ENCODE measurements at places on chromosomes 11 and 22.

- DNase-seq: no peak
These were observed 6.7 kb downstream of the HPX start for GRCh38 chr11:6433998-6434660.

DNA sequence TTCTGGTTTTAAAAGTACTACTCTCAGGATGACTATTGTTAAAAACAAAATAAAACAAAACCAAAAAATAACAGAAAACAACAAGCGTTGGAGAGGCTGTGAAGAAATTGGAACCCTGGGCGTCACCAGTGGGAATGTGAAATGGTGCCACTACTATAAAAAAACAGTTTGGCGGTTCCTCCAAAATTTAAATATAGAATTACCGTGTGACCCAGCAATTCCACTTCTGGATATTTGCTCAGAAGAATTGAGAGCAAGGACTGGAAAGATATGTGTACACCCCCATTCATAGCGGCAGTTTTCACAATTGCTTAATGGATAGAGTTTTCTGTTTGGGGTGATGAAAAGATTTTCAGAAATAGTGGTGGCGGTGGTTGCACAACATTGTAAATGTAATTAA, 8.6 kb downstream of the APOA4 start:
- DNase-seq: peak; percentile 49

- DNase-seq: no peak
These were observed 861.2 kb downstream of the OPCML start for GRCh38 chr11:132670921-132671675.

- peak; percentile 61 for DNase-seq
These were observed 1.4 kb downstream of the RIN1 start for GRCh38 chr11:66334605-66335442.

GRCh38 chr11:57751176-57751575, 443 bp downstream of the BTBD18 start:
- DNase-seq: no peak

DNA sequence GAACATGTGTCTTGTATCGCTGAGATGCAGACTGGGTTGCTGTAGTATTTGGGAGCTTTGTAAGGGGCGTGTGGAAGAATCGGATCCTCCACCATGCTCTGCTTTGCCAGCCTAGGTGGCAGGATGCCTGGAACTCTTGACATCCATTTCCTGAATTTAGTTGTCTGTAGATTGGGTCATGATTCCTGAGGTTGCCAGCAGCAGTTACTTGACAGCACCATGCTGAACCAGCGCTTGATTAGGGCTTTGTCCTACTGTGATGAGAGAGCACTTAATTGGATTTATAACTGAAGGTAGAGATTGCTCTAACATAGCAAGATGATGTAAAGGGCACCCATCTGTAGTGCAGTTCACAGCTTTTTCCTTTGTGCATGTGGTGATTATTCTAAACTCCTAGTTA, 75.6 kb upstream of the HORMAD2 start:
- DNase-seq: no peak

GRCh38 chr22:38257181-38257580, 15.6 kb downstream of the TMEM184B start:
- no peak for DNase-seq

- no peak for DNase-seq
These were observed 50.9 kb upstream of the RTL6 start for GRCh38 chr22:44548981-44549380.

- no peak for DNase-seq
These were observed 443.7 kb downstream of the NTM start for GRCh38 chr11:131814108-131814507.

GRCh38 chr11:102111011-102111786, 952 bp downstream of the YAP1 start:
- DNase-seq: no peak

DNA sequence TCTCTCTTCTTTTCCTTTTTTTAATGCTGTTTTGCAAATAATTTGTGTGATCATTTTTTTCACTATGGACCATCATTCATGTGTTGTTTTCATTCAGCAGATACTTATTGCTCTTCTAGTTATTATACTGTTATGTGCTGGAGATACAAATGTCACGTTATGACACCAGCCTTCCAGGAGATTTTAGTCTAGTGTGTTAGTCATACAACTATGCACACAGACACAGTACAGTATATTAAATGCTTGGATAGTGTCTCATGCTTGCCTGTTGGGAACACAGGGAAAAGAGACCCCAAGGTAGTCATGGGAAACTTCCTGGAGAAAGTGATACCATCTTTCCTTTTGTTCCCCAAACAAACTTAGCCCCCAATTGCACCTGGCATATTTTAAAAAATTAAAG, 116.1 kb downstream of the UVRAG start:
- DNase-seq: no peak

DNA sequence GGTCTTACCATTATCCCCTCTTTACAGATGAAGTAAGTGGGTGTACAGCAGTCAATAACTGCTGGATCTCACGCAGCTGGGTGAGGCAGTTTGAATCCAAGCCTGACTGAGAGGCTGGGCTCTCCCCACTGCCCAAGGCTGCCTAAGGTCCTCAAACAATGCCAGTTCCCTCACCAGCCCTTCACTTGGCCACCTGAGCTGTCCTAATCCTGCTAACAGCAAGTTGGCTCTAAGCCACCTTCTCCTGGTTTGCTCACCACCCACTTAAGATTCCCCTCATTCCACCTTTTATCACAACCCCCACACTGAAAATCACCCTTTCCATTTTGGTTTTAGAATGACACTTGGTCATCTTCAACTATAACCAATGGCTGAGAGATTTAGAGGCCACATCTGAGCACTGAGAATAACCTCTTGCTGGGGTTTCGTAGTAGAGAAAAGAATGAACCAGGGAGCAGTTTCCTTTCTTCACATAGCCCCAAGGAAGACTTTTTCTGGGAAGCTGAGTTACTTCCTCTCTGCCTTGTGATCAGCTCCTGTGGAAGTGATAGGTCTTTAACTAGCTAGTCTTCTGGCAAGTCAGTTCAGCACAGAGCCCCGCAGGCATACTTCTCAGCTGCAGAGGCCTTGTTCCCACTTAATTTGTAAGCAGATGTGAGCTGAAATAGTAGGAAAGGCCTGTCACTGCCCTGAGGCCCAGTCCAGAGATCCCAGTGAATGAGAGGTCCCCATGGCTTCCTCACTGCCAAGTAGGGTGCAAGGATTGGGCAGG, 57.8 kb upstream of the TTC12 start:
- no peak for DNase-seq

DNA sequence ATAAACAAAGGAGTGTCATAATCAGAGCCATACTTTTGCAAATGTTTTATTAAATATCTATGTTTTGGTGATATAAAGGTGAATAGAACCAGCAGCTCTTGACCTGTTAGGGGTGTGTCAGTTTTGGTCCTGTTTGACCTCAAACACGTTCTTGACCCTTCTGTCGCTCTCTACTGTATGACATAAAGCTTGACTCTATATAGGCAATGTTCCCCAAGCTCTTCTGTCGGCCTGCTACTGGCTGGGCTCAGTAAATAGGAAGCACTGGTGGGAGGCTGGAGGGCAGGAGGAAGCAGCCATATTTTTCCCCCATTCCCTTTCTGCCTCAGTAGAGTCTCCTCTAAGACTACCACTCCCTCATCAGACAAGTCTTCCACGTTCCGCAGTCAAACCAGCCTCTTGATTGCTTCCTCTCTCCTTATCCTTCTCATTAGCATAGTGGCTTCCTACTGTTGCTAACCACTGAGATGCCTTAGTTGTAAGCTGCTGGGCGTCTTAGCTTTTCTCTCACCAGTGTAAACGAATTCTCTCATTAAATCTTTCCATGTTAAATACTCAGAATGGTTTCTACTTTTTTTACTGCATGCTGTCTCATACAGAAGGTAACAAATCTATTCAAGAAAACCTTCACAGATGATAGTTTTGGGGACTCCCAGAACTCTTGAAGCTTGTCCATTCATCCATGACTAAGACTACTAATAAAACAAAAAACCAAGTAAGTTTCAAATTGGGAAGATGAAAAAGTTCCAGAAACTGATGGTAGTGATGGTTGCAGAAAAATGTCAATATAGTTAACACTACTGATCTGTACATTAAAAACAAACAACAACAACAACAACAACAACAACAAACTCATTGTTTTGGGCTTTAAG, 3.3 kb downstream of the NPAT start:
- DNase-seq: no peak

GRCh38 chr11:36195496-36196354, 93.5 kb downstream of the COMMD9 start:
- DNase-seq: no peak

DNA sequence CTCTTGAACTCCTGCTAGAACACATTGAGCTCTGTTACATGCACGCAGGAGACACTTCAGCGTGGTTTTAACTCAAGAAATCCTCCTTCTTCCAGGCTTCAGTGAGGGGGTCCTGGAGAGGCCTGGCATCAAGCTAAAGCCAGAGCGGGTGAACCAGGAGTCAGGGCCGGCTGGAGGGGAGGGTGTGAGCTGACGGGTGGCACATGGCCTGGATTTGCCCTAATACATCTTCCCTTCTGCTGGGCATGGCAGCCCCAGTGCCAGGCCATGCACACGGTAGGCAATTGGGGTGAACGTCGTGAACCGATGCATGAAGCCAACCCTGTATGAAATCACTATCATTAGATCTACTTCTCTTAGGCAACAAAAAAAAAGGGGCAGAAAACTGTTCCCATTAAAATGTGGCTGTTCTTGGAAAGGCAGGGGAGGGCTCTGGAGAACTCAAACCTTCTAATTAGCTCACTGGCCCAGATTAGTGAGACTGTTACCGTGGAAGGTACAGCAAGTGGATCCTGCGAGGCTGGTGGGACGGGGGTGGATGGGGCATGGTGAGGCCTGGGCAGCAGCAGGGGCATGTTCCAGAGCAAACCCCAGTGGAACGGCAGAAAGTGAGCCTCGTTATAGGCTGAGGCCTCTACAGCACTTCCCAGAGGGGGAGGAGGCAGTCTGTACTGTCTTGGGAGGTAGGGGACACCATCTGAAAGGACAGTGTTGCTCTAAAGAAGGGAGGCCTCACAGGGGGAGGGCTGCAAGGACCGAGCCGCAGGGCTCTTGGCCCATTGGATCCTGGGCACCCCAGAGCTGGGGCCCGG, 10.6 kb downstream of the IFT27 start:
- no peak for DNase-seq

DNA sequence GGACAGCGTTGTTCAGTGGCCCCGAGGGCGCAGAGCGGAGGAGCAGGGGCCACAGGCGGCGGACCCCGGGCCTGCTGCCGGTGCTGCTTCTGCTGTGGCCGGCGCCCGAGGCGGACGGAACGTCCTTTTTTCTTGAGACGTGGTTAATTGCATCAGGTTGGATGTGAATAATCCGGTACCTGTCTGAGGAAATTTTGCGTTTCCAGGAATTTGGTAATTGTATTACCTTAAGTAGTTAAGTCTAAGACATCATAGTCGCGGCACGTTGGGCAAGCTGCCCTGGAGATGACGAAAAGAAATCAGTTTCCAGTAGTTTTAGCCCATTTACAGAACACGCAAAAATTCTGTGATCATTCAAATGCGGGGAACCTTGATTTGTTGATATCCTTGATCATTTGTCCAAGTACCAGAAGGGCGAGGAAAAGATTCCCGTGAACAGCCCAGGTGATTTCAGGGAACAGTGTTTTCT, 789 bp downstream of the SPECC1L start:
- DNase-seq: no peak

- DNase-seq: no peak
These were observed 20.1 kb upstream of the SYTL2 start for GRCh38 chr11:85831050-85831449.

GRCh38 chr11:12674936-12675696, 895 bp downstream of the TEAD1 start:
- no peak for DNase-seq

DNA sequence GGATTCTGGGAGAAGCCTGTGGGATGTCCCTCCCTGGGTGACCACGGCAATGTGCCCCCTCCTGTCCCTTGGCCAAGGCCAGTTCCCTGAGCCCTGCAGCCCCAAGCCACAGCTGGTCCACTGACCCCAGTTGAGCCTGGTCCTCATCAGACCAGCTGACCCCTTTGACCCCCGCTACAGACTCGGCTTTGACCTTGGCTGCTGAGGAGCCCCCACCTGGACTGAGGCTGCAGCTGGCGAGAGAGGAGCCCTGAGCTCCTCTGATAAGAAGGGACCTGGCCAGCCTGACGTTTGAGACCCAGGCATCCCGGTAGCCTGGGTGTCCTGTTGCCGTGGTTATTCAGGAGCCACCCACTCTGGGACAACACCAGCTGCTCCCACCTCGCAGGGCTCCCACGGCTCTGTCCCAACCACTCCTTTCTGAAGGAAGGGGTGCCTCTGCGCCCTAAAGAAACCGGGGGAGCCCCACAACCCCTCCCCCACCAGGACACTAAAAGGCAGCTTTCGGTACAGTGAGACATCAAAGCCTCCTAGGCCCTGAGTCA, 3.0 kb downstream of the ASCL2 start:
- DNase-seq: no peak

DNA sequence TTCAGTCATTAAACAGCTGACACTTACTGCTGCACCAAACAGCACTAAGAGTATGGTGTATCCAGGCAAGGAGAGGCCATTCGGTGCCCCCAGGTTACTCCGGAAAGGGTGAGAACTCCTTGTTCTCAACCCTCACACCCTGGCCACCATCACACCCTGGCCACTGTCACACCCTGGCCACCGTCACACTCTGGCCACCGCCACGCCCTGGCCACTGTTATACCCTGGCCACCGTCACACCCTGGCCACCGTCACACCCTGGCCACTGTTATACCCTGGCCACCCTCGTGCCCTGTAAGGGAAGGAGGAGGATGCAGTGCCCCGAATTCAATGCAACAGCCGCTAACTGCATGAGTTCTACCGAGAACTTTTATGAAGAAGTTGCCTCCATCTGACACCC, 644.4 kb downstream of the TBC1D22A start:
- DNase-seq: no peak

DNA sequence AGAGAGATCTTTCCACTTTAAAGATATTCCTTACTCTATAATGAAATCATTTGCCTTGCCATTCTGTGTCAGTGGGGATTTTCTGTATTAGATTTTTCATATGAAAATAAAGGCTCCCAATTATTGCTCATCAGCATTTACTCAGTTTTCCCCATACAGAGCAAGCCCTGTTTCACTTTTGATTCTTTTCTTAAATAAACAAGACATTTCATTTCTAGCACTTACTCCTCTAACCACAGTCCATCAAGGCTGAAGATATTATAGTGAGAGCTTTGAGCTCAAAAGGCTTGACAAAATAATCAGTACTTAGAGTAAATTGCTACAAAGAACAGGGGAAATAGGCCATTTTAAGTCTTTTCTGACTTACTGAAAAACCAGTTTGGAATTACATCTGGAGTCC, 385.1 kb downstream of the LRRC4C start:
- DNase-seq: no peak

- no peak for DNase-seq
These were observed 19.0 kb upstream of the CCDC134 start for GRCh38 chr22:41781507-41781906.

DNA sequence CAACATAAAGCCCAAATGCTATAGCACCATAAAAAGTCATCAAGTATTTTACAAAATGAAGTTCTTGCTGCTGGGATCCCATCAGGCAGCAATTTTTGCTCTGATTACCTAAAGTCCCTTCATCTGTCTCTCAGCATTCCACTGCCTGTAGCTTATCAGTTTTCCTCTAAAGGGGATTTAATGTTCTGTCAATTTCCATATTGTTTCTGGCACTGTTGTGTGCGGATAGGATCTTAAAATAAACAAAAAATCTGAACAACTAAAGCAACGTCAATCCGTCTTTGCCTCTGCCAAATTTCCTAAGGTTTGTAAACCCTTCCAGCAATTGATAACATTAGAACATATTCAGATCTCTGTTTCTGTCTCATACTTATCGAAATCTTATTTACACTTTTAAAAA, 1126.3 kb upstream of the RAG2 start:
- no peak for DNase-seq

- DNase-seq: no peak
These were observed 49.1 kb upstream of the MUC15 start for GRCh38 chr11:26621132-26621531.

GRCh38 chr11:21105196-21105917, 436.0 kb downstream of the NELL1 start:
- DNase-seq: no peak

Measured in MV-4-11 (cell line).